Glutamatergic neuron (in vitro differentiated cells): ENCODE measurements at places on chromosomes 5 and 9.

- no peak for DNase-seq
These were observed 297.3 kb downstream of the MLLT3 start for GRCh38 chr9:20325008-20325407.

- DNase-seq = no peak
These were observed 117.2 kb downstream of the CDC42SE2 start for GRCh38 chr5:131381021-131381420.

DNA sequence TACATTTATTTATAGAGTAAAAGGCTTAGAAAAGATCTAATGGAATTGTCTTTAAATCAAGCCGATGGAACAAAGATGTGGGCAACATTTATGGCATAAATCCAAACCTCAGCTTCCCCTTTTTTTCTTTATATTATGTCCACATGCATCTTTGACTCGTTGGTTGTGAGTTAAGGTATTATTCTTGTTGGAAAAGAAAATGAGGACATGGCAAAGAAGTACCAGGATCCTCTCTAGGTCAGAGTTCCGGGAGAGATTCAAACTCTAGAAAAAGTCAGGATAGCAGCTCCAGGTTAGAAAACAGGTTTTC is 508 bp upstream of the NME5 start:
- no peak for DNase-seq

DNA sequence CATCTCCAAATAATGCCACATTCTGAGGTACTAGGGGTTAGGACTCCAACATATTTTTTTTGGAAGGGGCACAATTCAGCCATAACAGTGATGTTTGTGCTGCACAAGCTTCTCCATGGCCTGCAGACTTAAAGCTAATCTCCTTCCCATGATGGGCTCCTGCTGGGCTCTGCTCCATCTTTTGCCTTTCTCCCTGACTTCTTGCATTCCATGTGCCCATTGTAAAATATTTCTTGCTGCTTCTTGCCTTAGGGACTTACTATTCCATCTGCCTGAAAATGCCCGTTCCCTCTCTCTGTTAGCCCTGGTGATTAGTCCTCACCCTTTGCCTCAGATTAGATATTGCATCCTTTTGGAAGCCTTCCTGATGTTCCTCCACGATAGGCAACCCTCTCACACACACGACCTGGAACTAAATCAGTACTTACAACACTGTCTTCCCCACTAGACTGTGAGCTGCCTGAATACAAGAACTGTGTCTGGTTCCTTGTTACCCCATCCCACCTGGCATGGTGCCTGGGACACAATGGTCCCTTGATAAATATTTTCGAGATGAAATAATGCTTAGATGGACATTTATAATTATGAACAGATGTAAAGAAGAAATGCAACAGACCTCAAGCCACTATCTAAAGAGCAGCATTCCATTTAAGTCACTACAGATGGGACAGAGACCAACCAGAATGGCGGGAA is 33.5 kb downstream of the OR1J1 start:
- no peak for DNase-seq

- DNase-seq = peak; percentile 23
These were observed 5.1 kb downstream of the GLDC start for GRCh38 chr9:6640268-6641051.

GRCh38 chr5:39177631-39177964 is 41.8 kb downstream of the FYB1 start:
- DNase-seq = no peak

GRCh38 chr5:169218861-169219260 is 82.1 kb downstream of the SLIT3 start:
- DNase-seq = no peak

- no peak for DNase-seq
These were observed 468.1 kb downstream of the KCTD16 start for GRCh38 chr5:144638787-144639186.

GRCh38 chr5:91028499-91028956 is 354.6 kb downstream of the ARRDC3 start:
- no peak for DNase-seq

- DNase-seq = no peak
These were observed 103.4 kb downstream of the OTULIN start for GRCh38 chr5:14767735-14768507.

DNA sequence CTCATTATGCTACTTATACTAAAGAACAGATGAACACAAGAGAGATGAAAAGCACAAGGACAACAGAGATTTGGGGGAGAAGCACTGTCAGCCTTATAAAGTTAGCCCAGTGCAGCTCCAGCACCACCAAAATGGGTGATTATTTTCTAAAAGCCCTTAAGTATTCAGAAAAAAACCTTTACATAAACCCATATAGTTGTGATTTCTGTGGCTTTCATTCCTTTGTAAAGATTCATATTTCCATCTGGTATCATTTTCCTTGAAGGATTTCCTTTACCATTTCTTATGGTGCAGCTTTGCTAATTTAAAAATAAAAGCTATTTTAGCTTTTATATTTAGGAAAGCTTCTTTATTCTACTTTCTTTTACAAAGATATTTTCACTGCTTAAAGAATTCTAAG is 311.0 kb downstream of the TMEM167A start:
- no peak for DNase-seq

DNA sequence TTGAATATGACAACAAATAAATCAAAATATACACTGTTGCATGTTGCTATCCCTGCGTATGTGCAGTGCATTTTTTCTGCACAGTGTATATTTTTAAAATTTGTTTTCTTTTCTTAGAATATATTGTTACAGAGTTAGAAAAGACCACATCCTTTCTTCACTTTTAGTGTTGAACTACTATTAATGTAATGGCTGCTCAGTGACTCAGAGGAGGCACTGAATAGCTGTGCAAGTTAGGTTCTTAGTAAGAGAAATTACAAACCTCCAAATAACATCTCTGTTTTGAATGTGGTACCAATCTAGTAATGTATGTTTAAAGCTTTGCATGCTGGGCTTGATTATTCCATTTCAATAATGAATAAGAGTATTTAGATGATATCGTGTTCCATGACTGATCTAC is 208.9 kb upstream of the PRR16 start:
- DNase-seq = no peak

DNA sequence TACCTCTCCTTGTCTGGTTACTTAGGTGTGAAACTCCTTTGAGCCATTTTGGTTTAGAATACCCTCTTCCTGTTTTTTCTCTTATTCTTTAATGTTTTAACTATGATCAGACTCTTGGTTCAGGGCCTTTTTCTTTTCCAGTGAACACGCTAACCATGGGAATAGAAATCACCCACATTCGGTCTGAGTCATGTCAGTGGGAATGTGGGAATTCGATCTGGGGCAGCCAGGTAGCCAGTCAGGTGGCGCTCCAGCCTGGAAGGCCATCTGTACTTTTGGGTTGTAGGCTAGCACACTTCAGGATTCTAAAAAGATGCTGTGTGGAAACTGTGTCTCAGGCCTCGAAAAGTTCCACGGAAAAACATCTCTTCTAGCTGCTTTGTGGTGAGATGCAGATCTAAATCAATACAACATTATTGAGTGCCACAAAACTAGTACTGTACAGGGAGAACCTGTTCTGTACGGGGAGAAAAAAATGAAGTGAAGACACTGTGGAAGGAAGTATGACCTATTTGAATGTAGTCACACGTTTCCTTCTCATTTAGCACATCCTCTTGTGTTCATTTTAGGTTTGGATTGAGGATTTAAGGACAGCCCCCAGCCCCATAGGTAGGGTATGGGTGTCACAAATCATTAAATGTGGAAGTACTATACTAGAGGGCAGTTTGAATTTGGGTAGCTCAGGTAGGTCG is 36.4 kb downstream of the SNX30 start:
- no peak for DNase-seq

DNA sequence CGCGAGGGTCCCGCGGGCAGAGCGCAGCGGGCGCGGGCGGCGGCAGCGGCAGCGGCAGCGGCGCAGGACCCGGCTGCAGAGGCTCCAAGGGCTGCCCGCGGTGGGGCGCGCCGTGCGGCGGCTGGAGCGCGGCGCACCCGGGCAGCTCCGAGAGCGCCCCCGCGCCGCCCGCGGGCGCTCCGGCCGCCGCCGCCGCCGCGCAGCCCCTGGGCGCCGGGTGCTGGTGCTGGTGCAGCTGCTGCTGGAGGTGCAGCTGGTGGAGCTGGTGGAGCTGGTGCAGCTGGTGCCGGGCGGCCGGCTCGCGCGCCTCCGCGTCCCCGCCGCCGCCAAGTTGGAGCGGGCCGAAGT is 644 bp downstream of the IER5L start:
- no peak for DNase-seq
